NCI-H524 treated with DMSO at 0.1 percent for 48 hours (cell line): ENCODE measurements at places on chromosomes 6 and 20.

DNA sequence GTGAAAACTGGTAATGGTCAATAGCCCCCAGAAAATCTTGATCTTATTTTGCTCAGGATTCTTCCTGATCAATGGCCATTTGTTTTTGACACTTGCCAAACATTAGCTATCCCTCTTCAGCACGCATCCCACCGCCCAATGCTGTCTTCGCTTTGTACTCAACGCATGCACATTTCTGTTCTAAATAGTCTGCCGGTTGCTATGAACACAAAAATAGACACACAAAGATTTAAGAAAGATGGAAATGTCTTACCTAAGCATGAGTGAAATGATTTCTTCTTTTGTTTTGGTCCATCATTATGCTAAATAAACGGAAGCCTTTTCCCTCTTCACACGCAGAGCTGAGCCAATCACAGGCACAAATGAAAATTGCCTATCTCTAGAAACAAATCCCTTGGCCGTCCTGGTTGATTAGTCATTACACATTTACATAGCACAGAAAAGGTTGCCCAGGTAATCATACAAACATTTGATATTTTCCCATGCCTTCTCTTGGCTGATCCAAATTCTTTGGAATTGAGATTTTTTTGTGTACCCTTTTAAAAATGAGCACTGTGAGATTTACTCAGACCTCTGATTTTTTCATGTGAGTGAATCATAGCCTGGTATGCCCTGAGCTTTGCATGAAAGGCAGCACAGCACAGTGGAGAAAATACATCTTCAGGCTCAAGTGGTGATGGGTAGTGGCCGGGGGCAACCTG lies 70.5 kb upstream of the FAM184A start:
- DNase-seq = no peak

DNA sequence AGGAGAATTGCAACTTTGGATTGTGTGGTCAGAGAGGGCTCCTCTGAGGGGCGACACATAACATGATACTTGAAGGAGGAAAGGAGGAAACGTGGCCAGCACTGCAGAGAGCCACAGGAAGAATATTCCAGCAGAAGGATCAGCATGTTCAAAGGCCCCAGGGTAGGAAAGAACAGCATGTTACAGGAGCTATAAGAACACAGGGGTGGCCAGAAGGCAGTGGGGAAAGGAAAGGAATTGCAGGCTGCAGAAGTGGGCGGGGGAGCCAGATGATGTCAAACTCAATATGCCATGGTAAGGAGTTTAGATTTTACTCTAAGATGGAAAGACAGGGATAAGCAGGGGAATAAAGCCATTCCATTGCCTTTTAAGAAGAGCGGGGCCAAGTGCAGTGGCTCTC lies 30.7 kb downstream of the MGME1 start:
- no peak for DNase-seq

DNA sequence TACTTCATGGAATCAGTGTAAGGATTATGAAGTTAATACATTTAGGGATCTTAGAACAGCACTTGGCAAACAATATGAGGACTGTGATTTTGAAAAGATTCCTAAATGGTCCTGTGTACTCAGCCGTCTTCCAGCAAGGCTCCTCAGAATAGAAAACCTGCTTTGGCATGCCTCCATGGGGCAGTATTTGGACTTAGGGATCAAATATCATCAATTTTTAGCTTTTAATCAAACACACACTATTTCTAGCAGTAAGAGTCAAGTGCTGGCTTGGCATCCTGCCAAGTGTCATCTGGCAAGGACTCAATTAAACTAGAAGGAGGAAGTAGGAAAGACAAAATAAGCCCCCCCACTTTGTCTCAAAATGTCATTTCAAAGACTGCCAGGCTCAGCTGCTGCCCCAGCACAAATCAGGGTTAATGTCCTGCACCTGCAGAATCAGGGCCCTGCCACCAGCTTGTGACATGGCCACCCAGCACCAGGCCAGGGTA lies 40.8 kb downstream of the IYD start:
- DNase-seq = peak; percentile 20

DNA sequence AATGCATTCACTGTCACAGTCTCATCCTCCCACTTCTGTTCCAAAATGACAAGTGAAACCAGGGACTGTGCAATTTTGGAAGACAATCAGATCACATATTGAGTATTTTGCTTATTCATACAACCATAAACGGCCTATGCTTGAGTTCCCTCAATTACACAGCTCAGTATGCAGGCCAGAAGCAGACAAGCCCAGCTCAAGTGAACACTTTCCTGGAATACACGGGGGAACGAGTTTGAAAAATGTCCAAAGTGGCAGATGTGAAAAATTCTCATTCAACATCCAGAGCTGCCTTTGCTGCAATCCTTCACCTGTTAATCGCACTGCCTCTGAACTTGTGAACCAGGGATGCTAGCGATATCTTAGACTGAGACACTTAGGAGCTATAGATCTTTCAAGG lies 190.2 kb downstream of the COL9A1 start:
- no peak for DNase-seq
